OCI-LY7 (cell line): ENCODE measurements at places on chromosomes 7 and 10. TPM values are rescaled to one million over a fixed set of nuclear protein-coding genes. Genes with fewer than 3 reads are reported as not detected.

DNA sequence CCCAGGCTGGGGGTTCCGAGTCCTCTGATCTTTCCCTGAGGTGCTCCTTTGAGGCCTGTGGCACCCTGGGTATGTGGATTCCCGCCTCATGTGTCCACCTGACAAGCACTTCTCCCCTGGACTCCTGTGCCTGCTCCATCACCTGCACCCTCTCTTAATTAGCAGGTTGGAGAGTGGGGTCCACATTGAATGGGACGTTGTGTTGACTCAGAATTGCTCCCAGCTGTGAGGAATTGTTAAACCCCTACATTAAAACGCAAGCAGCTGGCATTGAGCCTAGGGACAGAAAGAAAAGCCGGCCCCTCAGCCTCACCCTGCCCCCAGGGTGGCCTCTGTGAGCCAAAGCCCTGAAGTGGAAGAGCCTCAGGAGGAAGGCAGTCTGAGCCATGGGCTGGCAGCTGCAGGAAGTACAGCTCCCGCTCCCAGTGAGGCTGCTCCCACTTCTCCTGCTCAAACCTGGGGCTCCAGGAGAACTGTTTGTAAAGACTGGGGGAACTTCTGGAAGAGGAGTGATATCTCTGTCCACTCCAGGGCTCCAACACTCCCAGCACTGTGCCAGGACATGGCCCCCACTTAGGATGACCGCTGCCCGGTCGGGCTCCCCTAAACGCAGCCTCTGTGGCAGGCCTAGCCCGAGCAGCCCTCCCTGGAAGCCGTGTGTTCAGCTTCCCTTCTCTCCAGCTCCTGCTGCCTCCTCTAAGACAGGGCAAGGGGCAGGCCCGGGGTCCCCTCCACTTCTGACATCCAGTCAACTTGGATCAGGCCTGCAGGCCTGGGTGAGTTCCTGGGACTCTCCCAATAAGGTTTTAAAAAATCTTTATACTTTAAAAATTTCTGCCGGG lies 1.8 kb upstream of the OPN4 start:
- DNase-seq: no peak

Gene ITGB8
- total RNA-seq: not detected in 2 replicates

DNA sequence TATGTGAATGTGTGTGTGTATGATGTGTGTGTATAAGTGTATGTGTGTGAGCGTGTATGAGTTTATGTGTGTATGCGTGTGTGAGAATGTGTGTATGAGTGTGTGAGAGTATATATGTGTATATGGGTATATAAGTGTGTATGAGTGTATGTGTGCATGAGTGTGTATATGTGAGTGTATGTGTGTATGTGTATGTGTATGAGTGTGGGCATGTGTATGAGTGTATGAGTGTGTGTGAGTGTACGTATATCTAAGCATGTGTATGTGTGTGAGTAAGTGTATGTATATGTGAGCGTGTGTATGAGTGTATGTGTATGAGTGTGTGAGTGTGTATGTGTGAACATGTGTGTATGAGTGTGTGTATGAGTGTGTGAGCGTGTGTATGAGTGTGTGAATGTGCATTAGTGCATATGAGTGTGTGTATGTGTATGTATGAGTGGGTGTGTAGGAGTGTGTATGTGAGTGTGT lies 12.9 kb downstream of the SLC13A4 start:
- DNase-seq: no peak

Gene NACAD
- not detected in 2 replicates for total RNA-seq

Gene KAZALD1
- total RNA-seq: 32.2 and 36.4 TPM in 2 replicates
